ENCODE measurements at places on chromosomes 7 and 10. TPM values are rescaled to one million over a fixed set of nuclear protein-coding genes. Genes with fewer than 3 reads are reported as not detected.

DNA sequence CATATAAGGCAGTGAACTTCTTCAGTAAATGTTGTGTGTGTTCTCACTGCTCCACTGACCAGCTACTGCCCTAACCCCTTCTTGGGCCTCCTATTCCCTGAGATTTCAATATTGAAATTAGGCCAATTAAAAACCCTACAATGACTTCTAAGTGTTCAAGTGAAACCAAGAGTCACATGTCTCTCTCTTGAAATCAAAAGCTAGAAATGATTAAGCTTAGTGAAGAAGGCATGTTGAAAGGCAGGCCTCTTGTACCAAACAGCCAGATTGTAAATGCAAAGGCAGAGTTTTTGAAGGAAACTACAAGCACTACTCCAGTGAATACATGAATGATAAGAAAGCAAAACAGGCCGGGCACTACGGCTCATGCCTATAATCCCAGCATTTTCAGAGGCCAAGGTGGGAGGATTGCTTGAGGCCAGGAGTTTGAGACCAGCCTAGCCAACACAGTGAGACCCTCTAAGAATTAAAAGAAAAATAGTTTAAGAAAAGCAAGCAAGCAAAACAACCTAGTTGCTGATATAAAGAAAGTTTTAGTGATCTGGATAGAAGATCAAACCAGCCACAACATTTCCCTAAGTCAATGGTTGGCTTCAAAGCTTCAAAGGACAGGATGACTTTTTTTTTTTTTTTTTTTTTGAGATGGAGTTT lies 22.3 kb downstream of the BRAF start:
- no peak for DNase-seq

- DNase-seq: no peak
These were observed 83.4 kb upstream of the PPP1R9A start for GRCh38 chr7:94823947-94824346.

LIPF gene
- not detected for total RNA-seq

- DNase-seq: no peak
These were observed 306.9 kb downstream of the GLRX3 start for GRCh38 chr10:130443066-130443465.

- no peak for DNase-seq
These were observed 63.0 kb downstream of the CUL1 start for GRCh38 chr7:148761499-148762278.

FAM204A gene
- total RNA-seq: 78.3 TPM

- no peak for DNase-seq
These were observed 19.5 kb upstream of the ITPRID1 start for GRCh38 chr7:31494421-31494820.

- no peak for DNase-seq
These were observed 18.0 kb downstream of the FKBP6 start for GRCh38 chr7:73345951-73346350.

DNA sequence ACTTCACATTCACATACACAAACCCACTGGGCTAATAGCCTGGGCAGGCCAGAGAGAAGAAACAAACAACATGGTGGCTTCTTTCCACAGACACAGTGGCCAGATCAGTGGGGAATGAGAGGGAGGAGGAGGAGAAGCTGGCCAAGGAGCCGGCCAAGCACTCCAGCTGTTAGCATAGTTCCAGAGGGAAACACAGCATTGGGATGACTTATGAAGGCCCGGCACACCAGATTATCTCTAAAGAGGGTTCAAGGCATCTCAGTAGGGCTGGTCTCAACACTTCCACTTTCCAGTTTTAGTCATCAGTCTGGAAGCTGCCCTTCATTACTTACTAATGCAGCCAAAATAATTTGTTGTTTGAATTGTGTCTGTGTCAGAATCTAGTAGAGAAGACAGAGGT lies 42.1 kb upstream of the GPR26 start:
- DNase-seq: no peak

DNA sequence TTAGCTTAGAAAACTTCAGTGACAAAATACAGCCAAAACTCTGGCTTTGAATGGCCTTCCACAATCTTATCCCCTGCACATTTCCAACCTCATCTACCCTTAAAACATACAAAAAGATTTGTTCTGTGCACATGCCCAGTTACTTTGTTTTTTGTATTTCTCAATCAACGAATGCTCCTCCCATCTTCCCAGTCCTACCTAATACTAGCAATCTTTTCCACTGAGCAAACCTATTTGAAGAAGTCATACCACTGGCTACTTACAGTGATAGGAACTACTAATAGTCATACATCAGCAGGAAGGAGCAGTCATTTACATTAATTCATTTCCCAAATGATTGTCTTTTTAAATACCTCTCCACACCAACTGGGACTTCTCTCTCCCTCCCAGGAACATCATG lies 2.5 kb downstream of the USP54 start:
- DNase-seq: no peak

GRCh38 chr10:47360419-47361040 lies 12.4 kb downstream of the RBP3 start:
- DNase-seq: no peak

TECPR1 gene
- 30.3 TPM for total RNA-seq

GRCh38 chr10:93462881-93463280 lies 19.3 kb downstream of the MYOF start:
- DNase-seq: no peak

- DNase-seq: no peak
These were observed 38.1 kb downstream of the TSPAN12 start for GRCh38 chr7:120819861-120820260.

- no peak for DNase-seq
These were observed 112.2 kb upstream of the GPR26 start for GRCh38 chr10:123553810-123554430.

DNA sequence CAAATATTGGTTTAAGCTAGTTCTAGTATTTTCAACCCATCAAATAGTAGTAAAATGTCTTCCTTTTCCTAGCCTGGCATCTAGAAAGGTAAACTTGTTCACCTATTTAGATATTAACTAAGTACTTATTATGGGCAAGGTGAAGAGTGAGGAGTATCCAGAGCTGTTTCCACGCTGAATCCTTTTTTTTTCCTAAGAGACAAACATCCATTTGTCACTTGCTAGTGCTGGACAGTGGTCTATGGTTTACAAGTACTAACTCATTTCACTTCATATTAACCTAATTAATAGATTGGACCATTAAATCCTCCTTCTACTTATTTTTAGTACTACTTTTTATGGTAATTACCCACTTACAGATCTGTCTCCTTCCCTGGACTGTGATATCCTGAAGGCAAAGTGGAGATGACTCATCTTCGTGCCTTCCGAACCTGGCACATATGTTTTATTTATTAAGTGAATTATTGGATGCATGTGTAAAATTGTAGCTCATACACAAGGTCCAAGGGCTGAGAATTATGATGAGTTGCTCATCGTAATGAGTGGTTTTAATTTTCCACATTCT lies 159.6 kb upstream of the IGFBP3 start:
- no peak for DNase-seq

CCL24 gene
- total RNA-seq: not detected

DNA sequence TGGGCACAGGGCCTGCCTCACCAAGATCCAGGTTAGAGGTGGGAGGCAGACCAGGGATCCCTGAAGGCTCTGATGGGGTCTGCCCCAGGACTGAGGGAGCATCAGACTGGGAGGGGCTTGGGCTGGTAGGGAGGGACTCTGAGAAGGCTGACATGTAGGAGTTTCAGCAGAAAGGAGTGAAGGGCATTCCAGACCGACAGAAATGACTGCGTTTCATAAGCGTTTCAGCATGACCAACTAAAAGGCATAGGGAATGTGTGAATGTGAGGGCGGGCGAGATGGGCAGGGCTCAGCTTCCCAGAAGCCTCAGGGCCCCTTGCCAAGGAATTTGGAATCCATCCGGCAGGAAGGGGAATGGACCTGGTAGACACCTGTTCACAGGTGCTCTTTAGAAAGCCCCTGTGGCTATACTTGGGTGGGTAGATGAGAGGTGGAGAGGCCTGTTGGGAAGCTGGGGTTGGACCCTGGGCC lies 24.9 kb upstream of the SLC29A3 start:
- no peak for DNase-seq

GRCh38 chr7:33038639-33039038 lies 23.9 kb downstream of the NT5C3A start:
- DNase-seq: no peak

TCAF1 gene
- 105 TPM for total RNA-seq

- no peak for DNase-seq
These were observed 359.0 kb downstream of the ADRA2A start for GRCh38 chr10:111435871-111436270.

GRCh38 chr7:155371331-155371883 lies 73.7 kb downstream of the INSIG1 start:
- no peak for DNase-seq

- no peak for DNase-seq
These were observed 85.4 kb upstream of the GSDME start for GRCh38 chr7:24842449-24843241.

DNA sequence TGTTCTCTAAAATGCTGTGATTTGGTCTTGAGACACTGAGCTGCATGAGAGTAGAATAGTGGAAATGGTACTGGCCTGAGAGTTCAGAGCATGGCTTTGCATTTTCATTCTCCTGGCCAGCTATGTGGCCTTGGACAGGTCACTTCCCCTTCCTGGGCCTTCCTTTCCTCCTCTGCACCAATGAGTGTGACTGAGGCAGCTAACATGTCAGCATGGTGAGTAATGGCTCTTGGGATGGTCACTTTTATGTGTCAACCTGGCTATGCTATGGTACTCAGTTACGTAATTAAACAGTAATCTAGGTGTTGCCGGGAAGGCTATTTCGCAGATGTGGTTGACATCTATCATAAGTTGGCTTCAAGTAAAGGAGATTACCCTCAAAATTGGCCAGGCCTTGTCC lies 109.3 kb downstream of the RTKN2 start:
- no peak for DNase-seq

ARID5B gene
- 10.1 TPM for total RNA-seq

- DNase-seq: no peak
These were observed 386.3 kb downstream of the TNS3 start for GRCh38 chr7:47195641-47196040.

DNA sequence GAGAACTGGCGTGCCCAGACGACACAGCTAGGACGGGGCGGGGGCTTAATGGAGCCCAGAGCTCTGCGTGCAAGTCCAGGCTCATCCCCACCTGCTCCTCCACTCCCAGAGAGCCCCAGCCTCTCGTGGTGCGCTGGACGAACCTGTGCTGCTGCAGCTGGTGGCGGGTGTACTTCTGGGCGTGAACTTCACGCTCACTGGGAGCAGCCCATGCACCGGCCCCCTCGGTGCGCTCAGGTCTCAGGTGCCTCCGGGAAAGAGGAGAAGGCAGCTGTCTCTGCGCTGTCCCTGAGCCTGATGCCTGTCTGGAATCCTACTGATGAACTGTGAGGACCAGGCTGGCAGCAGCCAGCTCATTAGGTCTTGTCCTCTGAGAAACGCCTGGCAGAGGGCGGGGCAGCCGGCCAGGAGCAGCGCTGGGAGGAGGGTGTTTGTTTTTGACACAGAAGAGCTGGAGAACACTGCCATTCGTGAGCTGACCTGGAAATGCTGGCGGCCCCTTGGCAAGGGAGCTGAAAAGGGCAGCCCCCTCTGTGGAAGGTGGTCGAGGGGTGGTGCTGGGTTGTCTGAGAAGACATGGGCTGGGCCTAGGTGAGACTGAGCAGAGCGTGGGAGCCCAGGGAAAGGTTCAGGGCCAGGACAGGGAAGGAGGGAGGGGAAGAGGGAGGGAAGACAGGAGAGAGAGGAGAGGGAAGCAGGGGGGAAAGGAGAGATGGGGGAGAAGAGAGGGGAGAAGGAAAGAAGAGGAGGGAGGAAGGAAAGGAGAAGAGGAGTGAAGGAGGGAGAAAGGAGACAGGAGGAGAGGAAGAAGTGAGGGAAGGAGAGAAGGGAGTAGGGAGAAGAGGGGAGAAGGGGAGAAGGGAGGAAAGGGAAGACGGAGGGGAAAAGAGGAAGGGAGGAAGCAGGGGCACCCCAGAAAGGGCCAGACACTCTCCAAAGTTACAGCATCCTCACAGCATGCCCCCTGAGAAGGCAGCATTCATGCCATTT lies 53.5 kb upstream of the TNS3 start:
- no peak for DNase-seq

DNA sequence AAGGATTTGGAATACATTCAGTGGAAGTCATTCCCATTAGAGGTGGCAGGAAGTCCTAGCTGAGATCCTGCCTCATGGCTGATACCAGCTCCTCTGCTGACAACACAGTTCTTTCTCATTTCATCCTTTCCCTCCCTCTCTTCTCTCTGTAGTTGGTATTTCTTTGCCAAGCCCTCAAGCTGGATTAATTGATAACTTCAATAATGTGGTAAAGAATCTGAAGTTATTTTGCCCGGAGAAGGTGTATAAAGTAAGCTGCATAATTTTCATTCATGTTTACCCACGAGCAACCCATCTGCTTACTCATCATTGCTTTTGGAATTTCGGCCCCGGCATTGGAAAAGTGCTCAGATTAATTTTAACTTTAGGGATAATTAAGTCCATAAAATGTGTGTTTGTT lies 85.2 kb upstream of the PLPP4 start:
- no peak for DNase-seq

- no peak for DNase-seq
These were observed 673.4 kb downstream of the AUTS2 start for GRCh38 chr7:70271617-70272081.

GRCh38 chr7:18558503-18558902 lies 63.0 kb downstream of the HDAC9 start:
- no peak for DNase-seq

DNA sequence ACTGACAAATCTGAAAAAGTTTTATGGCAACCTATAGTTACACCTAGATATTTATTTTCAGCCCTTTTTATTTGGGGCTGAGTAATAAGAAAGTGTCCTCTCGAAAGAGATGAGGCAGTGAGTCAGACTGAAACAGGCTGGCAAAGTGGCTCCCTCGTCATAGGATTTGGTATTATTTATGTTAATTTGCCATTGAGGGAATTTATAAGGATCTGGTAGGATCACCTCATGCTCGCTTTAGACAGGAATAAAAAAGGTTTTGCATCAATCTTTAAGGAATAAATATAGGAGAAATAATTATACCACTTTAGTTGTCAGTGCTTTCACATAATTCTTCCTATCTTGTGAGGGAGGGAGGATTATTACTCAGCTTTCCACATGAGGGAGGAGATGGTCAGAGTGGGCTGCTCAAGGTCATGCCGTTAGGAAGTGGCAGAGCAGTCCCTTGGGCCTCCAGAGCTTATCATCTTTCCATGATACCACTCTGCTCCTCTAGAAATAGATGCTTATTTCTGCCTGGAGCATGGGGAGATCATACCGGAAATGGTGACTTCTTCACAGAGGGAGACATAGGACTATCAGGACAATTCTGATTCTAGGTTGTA lies 356.8 kb downstream of the GPR158 start:
- no peak for DNase-seq

Measured in neural crest cell (in vitro differentiated cells).